ENCODE measurements at places on chromosomes 2 and 18.

- peak; percentile 8 for DNase-seq
Observed at GRCh38 chr2:225735844-225736243, 336.3 kb downstream of the NYAP2 start.

GRCh38 chr2:84924173-84925106 lies 19.0 kb downstream of the TMSB10 start:
- DNase-seq, result no peak

GRCh38 chr2:232058063-232058877 lies 96.8 kb downstream of the DIS3L2 start:
- DNase-seq, result no peak

- no peak for DNase-seq
Observed at GRCh38 chr2:138030459-138030858, 66.2 kb downstream of the HNMT start.

DNA sequence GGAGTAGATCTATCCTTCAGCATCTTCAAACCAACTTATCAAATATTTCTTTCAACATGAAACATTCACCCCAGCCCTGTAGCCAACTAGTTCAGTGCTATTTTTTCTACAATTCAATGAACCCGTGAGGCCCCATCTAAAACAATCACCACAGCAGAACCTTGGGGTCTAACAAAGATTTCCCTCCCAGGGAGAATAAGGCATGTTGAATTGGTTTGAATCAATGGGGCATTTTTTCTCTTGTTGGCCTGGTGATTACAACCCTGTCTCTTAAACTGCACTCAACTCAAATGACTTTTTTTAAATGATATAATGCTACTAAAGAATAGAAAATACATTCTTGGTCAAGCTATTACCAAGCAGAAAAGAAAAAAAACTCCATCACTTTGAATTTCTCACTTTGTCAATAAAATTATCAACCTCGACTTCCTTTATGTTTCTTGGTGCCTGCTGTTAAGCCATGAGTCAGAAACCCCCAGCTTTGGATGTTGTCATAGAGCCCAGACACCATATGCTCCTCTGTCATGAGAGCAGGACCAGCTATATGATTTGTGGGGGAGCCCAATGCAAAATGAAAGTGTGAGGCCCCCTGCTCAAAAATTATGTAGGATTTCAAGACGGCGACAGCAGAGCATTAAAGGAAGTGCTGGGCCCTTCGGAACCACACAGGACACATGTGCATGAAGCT lies 282.4 kb downstream of the MEIS1 start:
- no peak for DNase-seq

- no peak for DNase-seq
Observed at GRCh38 chr18:43919551-43919950, 642.3 kb upstream of the SYT4 start.

DNA sequence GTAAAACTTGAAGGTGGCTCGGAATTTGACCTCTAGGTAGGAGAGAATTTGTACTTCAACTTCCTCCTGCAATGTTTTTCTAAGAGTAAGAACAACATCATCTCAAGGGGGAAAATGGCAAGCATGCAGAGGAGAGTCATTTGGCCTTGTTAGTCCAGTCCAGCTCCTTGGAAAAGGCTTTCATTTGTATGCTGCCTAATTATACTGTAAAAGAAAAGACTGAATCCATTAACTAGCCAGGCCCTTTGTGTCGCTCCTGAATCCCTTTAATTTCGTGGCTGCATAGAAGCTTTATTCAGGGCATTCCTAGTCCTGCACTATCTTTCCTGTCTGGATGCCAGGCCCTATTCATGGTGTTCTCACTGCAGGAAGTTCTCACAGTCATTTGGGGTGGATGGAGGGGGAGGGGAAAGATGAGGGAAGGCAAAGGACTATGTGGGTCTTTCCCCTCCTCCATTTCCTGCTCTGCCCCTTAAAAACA lies 36.0 kb downstream of the PHLPP1 start:
- no peak for DNase-seq

DNA sequence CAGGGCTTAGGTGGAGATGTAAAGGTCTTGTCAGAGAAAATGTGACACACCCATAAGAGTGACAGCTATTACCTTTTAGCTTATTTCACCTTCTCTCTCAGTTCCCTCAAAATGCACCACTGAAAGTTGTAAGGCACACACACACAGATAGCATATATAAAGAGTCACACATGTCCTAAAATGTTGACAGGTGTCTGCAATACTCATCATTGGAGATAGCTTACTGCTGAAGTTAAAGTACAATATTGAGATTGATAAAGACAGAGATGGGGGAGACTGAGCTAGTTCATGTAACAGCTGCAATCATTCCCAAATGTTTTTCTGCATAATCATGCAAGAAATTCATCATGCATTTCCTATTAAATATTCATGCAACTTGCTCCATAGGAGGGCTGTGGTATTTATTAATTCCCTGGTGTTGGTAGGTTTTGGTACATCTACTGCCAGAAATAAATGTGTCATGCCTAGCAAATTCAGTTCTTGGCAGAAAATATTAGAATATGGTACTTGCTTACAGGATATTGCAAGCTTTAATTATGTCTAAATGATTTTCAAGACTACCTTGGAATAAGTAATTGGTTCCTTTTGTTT lies 118.8 kb upstream of the RBMS1 start:
- DNase-seq, result no peak

- DNase-seq, result no peak
Observed at GRCh38 chr2:8580316-8581233, 101.3 kb upstream of the ID2 start.

GRCh38 chr2:30191819-30192271 lies 39.5 kb upstream of the LBH start:
- DNase-seq, result no peak

- no peak for DNase-seq
Observed at GRCh38 chr18:58975781-58976180, 111.1 kb downstream of the ZNF532 start.

GRCh38 chr2:67516362-67516761 lies 119.2 kb downstream of the ETAA1 start:
- DNase-seq, result peak; percentile 15

GRCh38 chr2:222332116-222332515 lies 33.3 kb upstream of the PAX3 start:
- DNase-seq, result no peak

DNA sequence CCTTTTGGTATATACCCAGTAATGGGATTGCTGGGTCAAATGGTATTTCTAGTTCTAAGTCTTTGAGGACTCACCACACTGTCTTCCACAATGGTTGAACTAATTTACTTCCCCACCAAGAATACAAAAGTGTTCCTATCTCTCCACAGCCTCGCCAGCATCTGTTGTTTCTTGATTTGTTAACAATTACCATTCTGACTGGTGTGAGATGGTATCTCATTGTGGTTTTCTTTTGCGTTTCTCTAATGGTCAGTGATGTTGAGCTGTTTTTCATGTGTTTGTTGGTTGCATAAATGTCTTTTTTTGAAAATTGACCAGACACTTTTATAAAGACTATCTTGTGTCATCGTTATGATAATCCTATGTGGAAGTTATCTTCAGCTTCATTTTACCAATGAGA lies 16.0 kb upstream of the ATP8B1 start:
- DNase-seq, result no peak

DNA sequence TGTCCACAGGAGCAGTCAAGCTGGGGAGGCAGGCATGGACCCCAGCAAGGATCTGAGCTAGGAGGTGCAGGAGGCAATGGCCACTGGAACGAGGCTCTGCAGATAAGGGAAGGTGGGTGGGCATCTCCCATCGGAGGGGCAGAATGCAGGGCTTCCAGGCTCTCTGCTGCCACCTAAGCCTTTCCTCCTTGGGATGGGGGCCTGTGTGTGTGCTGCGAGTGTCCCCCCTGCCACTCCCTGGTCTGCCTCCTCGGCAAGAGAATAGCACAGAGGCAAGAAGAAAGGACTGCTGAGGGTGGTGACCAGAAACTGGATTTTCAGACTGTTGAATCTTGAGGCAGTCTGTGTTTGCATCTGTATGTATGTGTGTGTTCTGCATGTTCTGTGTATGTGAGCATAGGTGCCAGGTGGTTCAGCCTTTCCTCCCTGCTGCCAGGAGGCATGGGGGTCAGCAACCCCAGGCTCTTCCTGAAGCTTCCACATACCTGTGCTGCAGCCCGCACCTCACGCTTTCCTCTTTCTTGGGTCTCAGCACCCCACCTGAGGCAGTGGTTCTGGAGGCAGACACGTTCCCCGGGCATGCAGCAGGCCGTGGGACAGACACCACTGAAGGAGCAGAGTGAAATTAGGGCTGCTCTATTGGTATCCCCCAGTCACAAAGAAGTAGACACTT lies 86.7 kb downstream of the EPAS1 start:
- DNase-seq, result no peak

GRCh38 chr2:20992201-20992711 lies 51.6 kb downstream of the APOB start:
- DNase-seq, result peak; percentile 51

- DNase-seq, result no peak
Observed at GRCh38 chr2:72813841-72814240, 12.0 kb downstream of the EXOC6B start.

- DNase-seq, result no peak
Observed at GRCh38 chr18:12990641-12990966, 558 bp upstream of the CEP192 start.

DNA sequence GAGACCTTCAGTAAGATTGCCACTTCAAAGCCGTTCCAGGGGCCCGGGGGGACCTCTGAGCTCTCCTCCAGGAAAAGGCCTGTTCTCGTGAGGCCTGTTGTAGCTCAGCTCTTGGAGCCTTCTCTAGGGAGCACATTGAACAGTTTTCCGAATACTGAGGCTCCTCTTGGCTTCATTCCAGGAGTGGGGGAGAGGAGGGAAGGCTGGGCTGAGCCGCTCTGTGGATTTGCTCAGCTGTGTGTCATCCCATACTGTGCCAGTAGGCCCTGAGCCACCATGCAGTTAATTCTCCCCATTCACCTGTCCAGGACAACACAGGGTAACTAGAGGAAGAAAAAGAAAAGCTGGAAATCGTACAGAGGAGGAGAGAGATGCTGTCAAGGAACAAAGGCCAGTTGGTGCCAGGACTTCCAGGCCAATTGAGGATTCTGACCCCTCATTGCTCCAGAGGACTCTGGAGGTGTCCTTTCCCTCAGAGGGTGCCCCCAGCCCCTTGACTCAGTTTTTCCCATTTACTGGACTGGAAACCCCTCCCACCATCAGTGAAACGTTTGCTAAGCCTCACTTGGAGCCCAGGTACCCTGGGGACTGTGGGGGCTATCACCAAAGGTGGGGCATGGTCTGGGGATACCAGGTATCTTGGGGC lies 41.4 kb downstream of the HS1BP3 start:
- DNase-seq, result no peak

DNA sequence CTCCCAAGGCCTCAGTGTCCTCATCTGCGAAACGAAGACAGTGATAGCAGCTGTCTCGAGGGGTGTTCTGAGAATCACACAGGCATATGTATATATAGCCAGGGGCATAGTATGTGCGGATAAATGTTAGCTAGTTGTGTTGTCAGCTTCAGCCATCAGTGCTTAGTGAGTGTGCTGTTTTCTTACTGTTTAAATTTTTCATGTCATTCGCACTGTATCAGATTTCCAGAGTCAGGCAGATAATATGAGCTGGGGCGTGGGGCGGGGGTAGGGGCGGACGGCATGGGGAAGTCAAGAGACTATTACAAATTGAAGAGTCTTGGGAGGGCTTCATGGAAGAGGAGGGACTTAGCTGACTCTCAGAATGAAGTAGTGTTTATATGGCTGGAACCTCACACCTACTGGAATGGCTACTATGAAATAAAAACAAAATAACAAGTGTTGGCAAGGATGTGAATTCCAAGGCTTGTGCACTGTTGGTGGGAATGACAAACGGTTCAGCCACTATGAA lies 7.0 kb downstream of the TRAPPC12 start:
- DNase-seq, result no peak

DNA sequence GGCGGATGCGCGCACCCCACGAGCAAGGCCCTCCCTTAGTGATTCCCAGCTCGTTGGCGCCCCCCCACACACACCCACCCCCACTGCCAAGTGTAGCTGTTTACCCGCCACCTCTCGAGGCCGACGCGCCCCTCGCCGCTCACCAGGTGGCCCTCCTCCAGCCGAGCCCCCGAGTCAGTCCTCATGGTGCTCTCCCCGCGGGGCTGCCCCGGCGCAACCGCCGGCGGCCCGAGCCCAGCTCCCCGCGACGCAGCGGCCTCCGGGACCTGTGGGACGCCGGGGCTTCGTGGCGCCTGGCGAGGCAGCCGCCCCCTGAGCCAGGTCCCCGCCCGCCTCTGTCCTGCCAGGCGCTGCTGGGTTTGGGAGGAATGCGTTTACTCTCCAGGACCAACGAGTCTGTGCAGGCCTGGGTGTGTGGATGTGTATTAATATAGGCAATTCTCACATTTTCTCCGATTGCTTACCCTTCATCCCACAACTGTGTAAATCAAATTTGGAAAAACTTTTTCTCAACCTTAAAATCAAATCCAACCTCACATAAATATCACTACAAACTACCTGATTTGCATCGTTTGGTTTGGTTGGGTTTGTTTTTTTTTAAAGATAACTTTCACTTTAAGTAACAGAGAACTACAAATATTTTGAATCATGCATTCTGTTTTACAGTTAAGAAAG lies at the start of gene TMEM237:
TMEM237 (minus strand) TSS at position 288 of the 675 bp plus-strand sequence; CDS start at position 185, 103 bp downstream.
- peak; percentile 43 for DNase-seq

GRCh38 chr2:232524771-232525170 lies 1.2 kb upstream of the CHRND start:
- no peak for DNase-seq

- DNase-seq, result no peak
Observed at GRCh38 chr2:20976527-20976926, 67.3 kb downstream of the APOB start.
